ENCODE measurements at places on chromosomes 12 and 14.
A peak's percentile ranks its signal among the peaks of the same experiment; 100 is the strongest.

GRCh38 chr12:114697243-114697716, 13.3 kb upstream of the TBX3 start:
- DNase-seq = no peak
- H3K4me3 ChIP-seq = peak overlapping the region; percentile 71
- no peak overlapping the region for H3K27ac ChIP-seq

GRCh38 chr14:68970736-68971135, 8.4 kb downstream of the ACTN1 start:
- DNase-seq = no peak
- H3K4me1 ChIP-seq = peaks cover 70% of the 10 kb centered on the region
- H3K27me3 ChIP-seq = peaks cover 11% of the 10 kb centered on the region
- H3K4me3 ChIP-seq = no peak overlapping the region
- peak overlapping the region; percentile 34 for H3K27ac ChIP-seq

- peaks cover 12% of the 10 kb centered on the region for H3K4me1 ChIP-seq
- DNase-seq = no peak
- no peaks in the 10 kb centered on the region for H3K36me3 ChIP-seq
- peak overlapping the region; percentile 77 for H3K4me3 ChIP-seq
Measured at GRCh38 chr14:78566859-78567172, 396.6 kb downstream of the NRXN3 start.

DNA sequence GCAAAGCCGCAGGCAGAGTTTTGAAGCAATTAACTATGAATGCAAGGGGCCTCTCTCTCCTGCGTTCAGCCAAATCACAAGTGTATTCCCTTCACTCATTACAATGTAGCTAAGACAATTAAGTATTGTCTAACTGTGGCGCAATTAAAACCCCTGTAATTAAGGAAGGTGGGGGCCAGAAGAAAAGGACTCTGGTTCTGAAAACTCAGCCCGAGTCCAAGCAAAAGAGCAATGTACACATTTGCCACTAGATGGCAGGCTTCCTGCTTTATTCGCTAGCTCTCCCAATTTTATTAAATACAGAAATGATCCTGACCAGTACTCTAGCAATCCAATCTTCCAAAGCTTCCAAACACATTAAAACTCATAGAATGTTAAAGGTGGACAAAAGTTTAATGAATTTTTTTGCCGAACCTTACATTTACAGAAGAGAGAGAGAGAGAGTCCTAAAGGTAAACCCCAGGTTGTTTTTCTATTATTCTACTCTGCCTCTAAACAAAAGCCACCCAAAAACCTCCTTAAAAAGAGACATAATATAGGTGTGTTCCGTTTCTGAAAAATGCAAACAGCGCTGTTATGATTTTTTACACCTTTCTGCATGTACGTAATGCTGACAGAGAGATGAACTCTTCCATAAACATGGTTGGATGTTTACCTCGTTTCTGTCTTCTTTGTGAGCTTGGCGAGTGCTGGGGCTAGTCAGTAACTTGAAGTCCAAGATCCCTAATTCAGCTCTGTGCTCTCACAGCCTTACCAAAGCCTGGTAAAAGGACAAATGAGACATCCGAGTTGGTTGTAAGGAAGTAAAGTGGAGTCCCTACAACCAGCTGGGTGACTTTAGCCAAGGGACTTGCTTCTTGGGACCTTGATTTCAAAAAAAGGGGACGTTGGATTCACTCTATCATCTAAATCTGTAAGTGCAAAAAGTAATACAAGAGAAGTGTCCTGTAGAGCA, 50.9 kb upstream of the VASH1 start:
- H3K27ac ChIP-seq = no peak overlapping the region
- no peaks in the 10 kb centered on the region for H3K36me3 ChIP-seq
- peak; percentile 31 for DNase-seq
- no peaks in the 10 kb centered on the region for H3K27me3 ChIP-seq

DNA sequence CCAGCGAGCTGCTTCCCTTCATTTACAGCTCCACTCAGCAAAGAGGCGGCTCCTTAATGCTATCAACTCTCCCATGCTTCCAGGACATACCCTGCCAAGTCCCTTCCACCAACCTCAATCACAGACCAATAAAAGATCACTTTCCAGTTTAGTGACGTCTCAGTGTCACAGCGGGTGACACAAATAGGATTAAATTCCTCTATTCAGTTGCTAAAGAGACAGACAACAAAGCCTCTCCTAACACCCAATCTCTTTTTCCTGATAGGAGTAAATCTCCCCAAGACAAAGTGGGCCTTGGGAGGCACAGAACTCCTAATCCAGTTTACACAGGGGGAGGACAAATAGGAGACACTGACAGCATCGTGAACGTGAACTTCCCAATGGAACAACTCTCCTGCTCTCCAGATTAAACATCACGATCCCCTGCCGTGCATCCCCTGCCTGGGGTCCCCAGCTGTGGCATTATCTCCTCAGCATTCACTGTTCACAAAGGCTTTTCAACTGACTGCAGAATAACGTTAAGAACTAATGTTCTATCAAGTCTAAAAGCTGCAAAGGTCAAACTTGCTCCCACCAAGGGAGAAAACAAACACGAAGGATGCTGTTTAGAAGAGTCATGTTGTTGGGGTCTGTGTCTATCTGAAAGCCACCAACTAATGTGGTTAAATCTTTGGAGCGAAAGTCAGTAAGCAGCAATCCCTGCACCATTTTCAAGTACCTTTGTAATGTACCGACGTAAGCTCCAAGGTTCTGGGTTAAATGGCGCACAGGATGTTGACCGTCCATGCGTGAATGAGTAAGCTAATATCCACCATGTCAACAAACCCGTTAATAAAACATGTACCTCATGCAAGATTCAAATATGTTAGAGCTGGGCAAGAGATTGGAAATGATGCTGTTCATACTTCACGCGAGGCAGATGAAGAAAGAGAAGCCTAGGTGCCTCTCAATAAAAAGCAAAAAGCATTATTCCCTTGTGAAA, 31.5 kb downstream of the TMEM132D start:
- peak overlapping the region; percentile 32 for H3K4me3 ChIP-seq
- H3K27ac ChIP-seq = peak overlapping the region; percentile 27
- DNase-seq = no peak
- H3K36me3 ChIP-seq = no peaks in the 10 kb centered on the region
- peaks cover 19% of the 10 kb centered on the region for H3K27me3 ChIP-seq

DNA sequence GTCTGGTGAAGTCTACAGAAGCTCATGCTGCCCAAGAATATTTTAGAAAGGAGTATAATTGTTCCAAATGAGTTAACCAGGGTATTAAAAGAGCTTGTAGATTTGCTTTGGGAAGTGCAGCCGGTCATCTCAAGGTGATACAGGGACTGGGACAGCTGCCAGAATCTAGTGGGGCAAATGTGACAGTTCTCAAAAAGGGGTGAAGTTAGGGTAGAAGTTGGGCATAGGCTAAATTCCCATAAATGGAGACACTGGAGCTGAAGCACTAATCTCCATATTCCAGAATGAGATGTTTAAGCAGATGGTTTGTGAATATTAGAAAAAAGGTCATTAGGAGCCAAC, 94.7 kb downstream of the ANO6 start:
- H3K4me3 ChIP-seq = no peak overlapping the region
- peaks cover 24% of the 10 kb centered on the region for H3K36me3 ChIP-seq
- no peaks in the 10 kb centered on the region for H3K27me3 ChIP-seq
- H3K4me1 ChIP-seq = no peaks in the 10 kb centered on the region
- no peak overlapping the region for H3K27ac ChIP-seq
- DNase-seq = no peak

- H3K4me1 ChIP-seq = no peaks in the 10 kb centered on the region
- DNase-seq = no peak
- H3K27ac ChIP-seq = no peak overlapping the region
Measured at GRCh38 chr12:19000836-19001235, 128.7 kb upstream of the PLEKHA5 start.

DNA sequence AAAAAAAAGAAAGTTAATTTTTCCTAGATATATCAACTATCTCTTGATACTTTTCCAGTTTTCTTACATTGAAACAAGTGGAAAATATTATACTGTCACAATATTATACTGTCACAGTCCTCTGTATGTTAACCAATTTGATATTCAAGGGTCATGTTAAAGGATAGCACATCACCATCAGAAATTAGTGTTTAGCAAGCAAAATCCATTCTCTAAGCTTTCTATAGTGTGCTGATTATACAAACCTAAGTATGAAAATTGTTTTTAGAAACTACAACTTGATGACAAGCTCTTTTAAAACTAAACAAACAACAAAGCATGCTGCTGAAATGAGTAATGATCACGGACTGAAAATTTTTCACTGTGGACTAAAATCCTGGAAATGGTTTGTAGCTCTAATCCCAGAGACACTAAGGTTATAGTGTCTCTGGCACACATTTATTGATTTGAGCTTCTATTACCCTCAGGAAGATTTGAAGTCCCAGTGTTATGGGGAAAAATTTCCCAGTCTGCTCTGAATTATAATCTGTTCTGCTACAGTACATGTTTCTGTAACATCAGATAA, 9.7 kb downstream of the SPTSSA start:
- no peak overlapping the region for H3K27ac ChIP-seq
- H3K36me3 ChIP-seq = peaks cover 57% of the 10 kb centered on the region
- no peak for DNase-seq
- no peaks in the 10 kb centered on the region for H3K27me3 ChIP-seq
- H3K4me1 ChIP-seq = no peaks in the 10 kb centered on the region

- peak overlapping the region; percentile 28 for H3K27ac ChIP-seq
- no peak for DNase-seq
- H3K4me1 ChIP-seq = peaks cover 7% of the 10 kb centered on the region
- peaks cover 58% of the 10 kb centered on the region for H3K36me3 ChIP-seq
- H3K4me3 ChIP-seq = no peak overlapping the region
- H3K27me3 ChIP-seq = no peaks in the 10 kb centered on the region
Measured at GRCh38 chr12:98612696-98613334, 19.3 kb downstream of the SLC25A3 start.

GRCh38 chr14:76298896-76299295, 77.0 kb upstream of the ESRRB start:
- DNase-seq = no peak
- no peaks in the 10 kb centered on the region for H3K36me3 ChIP-seq
- peaks cover 48% of the 10 kb centered on the region for H3K27me3 ChIP-seq

GRCh38 chr14:40850191-40850590, 756.5 kb upstream of the LRFN5 start:
- no peaks in the 10 kb centered on the region for H3K36me3 ChIP-seq
- no peak for DNase-seq
- H3K27me3 ChIP-seq = no peaks in the 10 kb centered on the region
- no peak overlapping the region for H3K27ac ChIP-seq

GRCh38 chr14:35695647-35696046, 113.4 kb downstream of the RALGAPA1 start:
- no peaks in the 10 kb centered on the region for H3K4me1 ChIP-seq
- no peak overlapping the region for H3K4me3 ChIP-seq
- no peaks in the 10 kb centered on the region for H3K27me3 ChIP-seq
- DNase-seq = no peak

DNA sequence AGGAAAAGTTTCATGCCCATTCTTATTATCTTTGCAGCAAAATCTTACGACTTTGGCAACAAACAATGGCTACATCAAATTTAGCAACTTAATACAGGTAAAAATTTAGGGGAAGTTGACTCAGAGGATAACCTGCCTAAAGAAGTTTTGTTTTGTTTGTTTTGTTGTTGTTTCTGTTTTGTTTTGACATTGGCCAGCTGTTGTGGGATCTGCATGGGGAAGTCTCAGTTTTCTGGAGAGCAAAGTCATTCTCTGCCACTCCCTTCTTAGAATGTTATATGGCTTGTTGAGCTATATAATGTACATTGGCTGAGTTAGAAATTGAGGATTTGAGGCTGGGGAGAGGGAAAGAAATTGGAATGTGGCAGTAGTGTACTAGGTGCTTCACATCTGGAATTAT, 109.5 kb downstream of the NT5DC3 start:
- H3K4me1 ChIP-seq = no peaks in the 10 kb centered on the region
- no peak overlapping the region for H3K4me3 ChIP-seq
- H3K27ac ChIP-seq = no peak overlapping the region
- peaks cover 15% of the 10 kb centered on the region for H3K27me3 ChIP-seq
